IPS DF 6.9 (cell line): ENCODE measurements at places on chromosomes 4 and X.

- DNase-seq, result no peak
These were observed at the start of gene SCRG1 for GRCh38 chr4:173398779-173399415. TSS of gene SCRG1 (minus strand) at chr4:173399116. CDS start at chr4:173391414, 7,702 bp downstream.

DNA sequence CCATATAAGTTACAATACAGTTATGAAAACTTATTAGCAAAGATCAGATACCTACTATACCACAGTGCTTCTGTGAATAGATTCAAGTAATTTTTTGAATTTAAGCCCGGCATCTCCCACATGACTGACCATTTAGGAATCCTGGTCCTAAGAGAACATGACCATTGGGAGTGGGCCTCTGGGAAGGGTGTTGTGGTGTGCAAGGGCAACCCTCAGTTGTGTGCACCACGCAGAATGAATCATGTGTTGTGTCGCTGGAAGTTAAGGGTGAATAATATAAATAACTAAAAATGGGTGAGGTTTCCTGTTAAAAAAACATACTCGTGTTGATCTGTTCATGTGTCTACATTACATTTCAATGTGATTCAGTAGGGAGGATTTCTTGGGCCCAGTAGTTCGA, 15.5 kb downstream of the CPE start:
- DNase-seq, result no peak

DNA sequence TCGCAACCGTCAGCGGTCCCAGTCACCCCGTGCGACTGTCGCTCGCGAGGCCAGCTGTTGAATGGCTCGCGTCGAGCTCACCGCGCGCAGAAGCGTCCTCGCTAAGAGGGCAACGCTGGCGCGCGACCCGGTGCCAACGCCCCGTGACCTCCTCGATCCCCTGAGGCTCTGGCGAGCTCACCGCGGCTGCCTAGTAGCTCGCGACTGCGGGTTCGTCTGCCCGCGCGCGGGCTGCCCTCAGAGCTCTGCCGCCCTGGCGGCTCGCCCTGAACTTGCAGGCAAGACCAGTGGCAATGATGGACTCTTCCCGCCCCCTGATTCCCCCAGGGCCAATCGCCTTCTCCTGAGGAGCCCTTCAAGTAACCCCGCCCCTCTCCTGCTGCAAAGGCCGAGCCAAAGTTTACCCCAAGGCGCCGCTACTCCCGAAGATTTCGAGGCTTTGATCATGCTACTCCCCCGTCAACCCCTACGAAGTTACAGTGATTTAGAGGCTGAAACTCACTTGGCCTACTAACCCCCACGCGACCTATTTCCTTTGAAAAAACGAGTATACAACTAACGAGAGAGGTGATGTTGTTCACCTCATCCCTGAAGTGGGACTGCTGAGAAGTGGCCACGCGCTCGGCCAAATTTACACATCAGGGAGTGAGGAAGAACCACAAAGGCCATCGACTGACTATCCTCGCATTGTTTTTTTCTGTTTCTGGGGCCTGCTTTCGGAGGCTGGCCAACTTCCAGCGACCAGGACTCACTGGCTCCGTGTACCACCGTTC, 37.5 kb downstream of the PGRMC1 start:
- peak; percentile 31 for DNase-seq

DNA sequence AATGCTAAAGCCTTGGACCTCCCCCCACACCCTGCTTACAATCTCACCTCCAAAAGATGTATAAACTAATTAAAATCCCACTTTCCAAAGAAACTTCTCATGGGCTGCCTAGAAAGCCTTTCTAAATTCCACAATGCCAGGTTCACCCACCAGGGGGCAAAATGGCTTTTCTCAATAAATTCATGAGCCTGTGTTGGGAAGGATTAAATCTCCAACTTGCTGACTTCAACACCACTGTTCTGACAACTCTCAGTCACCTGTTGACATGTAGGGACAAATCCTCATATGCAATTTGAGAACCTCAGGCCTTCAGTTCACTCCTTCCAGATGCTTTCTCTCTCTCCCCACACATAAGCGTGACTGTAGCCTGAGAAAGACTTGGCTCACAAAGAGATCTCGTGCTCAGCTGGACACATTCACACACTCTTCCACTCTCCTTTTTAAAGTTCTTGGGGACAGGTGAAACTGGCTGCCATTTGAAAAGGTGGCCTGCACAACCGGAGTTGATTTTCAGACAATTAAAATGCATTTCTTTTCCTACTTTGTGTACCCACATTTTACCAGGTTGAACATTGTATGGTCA, 88.6 kb upstream of the PRPS2 start:
- peak; percentile 4 for DNase-seq

DNA sequence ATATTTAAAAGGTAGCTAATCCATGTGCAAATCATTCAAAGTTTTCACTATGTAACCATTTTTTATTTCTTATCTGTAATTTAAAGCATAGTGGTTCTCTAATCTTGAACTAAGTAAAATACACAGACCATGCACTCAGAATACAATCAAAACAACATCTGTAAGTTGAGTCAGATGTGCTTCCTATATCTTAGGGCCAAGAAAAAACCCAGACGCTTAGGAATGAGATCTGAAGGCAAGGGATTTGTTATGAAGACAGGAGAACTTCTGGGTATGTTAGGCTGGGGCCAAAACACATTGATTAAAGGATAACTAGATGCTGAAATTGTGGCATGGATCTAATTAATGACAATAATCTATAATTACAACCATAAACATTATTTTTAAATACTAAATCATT, 120.3 kb downstream of the PDE5A start:
- no peak for DNase-seq

GRCh38 chr4:5968246-5968645, 50.0 kb downstream of the C4orf50 start:
- DNase-seq, result no peak

DNA sequence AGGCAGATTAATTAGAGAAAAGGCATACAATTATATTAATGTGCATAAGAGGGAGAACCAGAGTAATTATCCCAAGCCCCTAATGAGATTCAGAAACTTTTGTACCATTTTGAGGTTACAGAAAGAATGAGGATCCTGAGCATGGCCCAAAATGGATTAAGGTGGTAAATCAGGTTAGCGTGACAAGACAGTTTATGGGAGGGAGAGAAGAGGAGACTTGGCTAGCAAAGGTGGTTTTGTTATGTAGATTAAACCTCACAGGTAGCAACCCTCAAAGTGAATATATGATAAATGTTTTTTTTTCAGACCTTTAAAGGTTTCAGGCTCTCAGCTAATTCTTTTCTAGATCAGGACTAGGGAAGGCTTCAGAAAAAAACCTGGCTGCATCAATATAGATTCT, 781.8 kb downstream of the FAM133A start:
- DNase-seq, result no peak

DNA sequence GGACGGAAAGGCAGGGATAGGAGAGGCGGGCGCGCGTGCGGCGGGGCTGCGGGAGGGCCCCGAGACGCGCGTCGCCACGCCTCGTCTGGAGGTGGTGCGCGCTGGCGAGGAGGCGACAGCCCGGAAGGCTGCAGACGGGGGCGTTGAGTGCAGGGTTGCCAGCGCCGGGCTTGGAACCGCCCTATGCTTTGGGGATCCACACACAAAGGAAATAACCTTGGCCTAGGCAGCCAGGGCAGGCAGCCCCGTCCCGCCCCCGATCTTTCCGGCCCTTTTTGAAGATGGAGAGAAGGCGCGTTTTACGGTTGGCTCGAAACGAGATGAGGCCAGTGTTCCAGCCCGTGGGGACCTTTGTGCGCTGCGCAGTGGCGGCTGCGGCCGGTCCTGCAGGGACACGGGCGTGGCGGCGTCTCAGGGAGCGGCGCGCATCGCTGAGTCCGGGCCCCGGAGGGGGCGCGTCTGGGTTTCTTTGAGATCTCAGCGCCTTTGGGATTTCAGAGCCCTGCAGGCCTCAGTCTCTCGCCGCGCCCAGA, 50.8 kb upstream of the TRIM2 start:
- no peak for DNase-seq
